ENCODE measurements at places on chromosomes 2 and 18. TPM values are rescaled to one million over a fixed set of nuclear protein-coding genes. Genes with fewer than 3 reads are reported as not detected.

Gene OXER1
- 1.1 TPM for total RNA-seq

Gene OBSL1
- total RNA-seq = 72.8 TPM

- no peak for DNase-seq
- peak overlapping the region; percentile 55 for H3K27ac ChIP-seq
- H3K27me3 ChIP-seq = no peaks in the 10 kb centered on the region
- peaks cover 6% of the 10 kb centered on the region for H3K4me1 ChIP-seq
- no peaks in the 10 kb centered on the region for H3K36me3 ChIP-seq
- peak overlapping the region; percentile 80 for H3K4me3 ChIP-seq
These were observed 491 bp upstream of the SGO2 start for GRCh38 chr2:200525551-200525881.

Gene CCDC102B
- total RNA-seq = 43.7 TPM

DNA sequence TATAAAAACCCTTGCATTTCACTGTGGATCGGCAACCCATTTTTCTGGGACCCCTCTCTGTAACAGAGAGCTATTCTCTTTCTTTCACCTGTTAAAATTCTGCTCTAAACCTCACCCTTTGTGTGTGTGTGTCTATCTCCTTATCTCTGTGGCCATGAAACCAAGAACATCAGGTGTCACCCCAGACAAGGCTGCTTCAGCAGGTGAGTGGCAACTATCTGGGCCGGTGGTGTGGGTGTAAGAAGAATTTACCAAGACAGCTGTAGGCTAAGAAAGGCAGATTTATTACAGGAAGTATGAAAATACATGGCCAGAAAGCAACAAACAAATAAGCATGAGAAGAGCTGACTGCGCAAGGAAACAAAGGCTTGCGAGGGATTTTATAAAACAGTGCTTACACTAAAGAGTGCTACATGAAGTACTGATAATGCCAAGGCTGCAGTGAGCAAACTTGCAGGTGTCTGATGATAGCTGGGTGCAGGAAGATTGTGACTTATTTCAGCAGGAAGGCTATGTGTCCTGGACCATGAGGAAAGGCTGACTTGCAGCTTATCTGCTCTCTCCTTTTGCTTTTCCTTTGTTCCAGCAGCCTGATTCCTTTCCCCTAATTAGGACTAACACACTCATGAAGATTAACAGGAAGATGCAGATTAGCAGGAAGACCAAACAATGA lies 421.1 kb downstream of the PTH2R start:
- H3K27me3 ChIP-seq = no peaks in the 10 kb centered on the region
- H3K4me3 ChIP-seq = no peak overlapping the region
- H3K36me3 ChIP-seq = no peaks in the 10 kb centered on the region
- no peaks in the 10 kb centered on the region for H3K4me1 ChIP-seq
- H3K27ac ChIP-seq = no peak overlapping the region
